Pons (tissue), 1 donor: ENCODE measurements at places on chromosomes 2 and 18.

- peak; percentile 15 for DNase-seq
Measured at GRCh38 chr2:71742953-71743601, 289.7 kb downstream of the DYSF start.

DNA sequence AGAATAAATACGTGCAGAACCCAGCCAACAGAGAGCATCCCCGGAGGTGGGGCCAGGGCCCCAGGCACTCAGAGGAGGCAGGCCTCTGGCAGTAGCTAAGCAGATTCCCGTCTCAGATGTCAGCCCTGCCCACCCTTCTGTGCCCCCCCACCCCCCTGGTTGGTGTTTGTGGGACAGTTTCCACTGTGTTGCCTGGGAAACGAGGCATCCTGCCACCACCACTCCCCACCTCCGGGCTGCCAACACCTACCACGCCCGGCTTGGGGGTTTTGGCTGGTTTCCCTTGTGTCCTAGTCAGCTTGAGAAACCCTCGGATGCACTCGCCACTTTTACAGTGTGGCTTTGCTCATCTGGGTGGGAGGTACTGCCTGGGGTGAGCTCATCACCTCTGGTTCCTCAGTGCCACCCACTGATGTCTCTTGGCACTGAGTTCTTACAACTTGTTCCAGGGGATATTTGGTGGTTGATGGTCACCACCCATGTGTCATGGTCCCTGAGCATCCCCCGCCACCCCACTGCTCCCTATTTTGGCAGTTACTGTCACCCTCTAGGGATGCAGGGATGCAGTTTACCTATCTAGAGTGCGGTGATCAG is 72.4 kb upstream of the YWHAQ start:
- DNase-seq: no peak

DNA sequence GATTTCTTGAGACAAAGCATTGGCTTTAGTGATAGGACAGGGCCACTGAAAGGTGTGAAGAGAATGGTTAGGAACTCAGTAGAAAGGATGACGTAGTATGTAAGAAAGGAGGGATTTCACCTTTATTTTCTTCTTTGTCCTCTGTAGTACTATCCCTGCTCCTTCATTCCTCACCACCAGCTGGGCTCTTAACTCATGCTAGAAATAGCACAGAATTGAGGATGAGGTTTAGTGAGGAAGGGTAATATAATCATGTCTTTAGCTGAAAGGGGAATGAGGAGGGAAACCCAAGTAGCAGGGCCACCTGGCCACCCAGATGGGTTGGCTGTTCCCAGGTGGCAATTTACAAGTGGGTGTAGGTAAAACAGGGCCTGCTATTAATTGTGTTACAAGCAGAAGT is 15.2 kb downstream of the ACVR2A start:
- no peak for DNase-seq

GRCh38 chr18:66325251-66325650 is 278.6 kb downstream of the CDH19 start:
- DNase-seq: no peak

DNA sequence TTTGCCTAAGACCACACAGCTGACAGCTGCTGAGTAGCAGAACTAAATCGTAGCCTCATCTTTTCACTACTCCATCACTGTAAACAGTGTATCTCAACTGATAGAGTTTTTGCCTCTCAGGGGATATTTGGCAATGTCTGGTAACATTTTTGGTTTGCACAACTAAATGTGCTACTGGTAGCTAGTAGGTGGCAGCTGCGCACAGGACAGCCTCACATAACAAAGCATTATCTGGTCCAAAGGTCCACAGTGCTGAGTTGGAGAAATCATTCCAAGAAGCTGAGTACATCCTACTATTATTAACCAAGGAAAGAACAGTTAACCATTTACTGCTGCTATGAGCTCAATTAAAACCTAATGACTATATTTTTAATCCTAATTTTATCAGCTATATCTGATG is 6.1 kb upstream of the CCDC102B start:
- no peak for DNase-seq

GRCh38 chr2:121754851-121755236 is 607 bp upstream of the TSN start:
- peak; percentile 16 for DNase-seq

GRCh38 chr18:52979892-52980291 is 639.9 kb downstream of the DCC start:
- no peak for DNase-seq

GRCh38 chr2:31249009-31249690 is 15.2 kb downstream of the EHD3 start:
- DNase-seq: no peak

- DNase-seq: no peak
Measured at GRCh38 chr2:174339561-174340399, 5.0 kb downstream of the SP9 start.

DNA sequence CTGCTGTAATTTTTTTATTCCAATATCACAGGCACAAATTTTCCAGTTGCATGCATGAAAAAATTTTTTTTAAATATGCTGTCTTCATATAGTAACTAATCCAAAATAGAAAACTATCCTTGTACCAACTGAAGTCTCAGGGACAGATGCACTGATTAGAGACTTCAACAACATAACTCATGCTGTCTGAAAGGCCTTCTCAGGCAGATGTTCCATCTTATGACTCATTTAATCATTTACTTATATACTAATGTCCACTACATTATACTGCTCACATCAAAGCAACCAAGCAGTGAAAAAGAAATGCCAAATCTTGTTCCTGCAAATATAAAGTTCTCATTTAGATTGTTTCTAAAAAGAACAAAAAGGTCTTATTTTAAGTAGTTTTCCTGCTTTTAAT is 53.1 kb downstream of the OLA1 start:
- DNase-seq: no peak

- no peak for DNase-seq
Measured at GRCh38 chr18:54737986-54738385, 90.3 kb upstream of the RAB27B start.

DNA sequence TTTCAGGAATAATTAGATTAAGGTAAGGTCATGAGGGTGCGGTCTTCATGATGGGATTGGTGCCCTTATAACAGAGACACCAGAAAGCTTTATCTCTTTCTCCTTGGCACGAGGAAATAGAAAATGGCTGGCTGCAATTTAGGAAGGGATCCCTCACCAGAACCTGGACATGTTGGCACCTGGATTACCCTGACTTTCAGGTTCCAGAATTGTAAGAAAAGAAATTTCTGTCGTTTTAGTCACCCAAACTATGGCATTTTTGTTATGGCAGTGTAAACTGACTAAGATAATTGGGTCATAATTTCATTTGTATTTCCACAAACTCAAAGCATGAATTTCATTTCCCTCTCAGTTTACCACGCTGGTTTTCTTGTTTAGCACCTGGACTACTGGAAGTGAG is 473.6 kb downstream of the PTH2R start:
- DNase-seq: no peak

GRCh38 chr2:211203986-211204385 is 647.6 kb downstream of the CPS1 start:
- no peak for DNase-seq

DNA sequence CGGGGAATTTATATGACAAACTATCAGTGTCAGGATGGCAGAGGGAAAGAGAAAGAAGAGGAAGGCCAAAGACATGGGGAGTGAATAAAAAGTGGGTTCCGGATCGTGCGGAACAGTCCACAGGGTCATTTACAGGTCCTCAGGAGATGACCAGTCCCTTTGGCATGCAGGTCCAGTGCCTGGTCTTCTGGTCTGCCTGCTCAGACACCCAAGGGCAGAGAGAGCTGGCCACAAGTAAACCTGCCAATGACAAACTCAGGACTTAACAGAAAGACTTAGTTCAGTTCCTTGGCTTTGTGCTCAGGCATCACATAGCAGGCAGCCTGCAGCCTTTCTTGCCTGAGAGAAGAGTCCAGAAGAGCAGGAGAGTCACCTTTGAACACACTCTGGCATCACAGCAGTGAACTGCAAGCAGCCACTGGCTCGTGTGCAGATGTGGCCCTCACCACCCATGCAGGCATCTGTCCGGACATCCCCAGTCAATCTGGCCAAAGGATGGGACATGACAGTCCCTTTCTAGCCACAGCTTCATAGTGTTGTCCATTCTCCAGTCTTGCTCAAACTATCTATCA is 14.0 kb downstream of the TMEM127 start:
- no peak for DNase-seq

DNA sequence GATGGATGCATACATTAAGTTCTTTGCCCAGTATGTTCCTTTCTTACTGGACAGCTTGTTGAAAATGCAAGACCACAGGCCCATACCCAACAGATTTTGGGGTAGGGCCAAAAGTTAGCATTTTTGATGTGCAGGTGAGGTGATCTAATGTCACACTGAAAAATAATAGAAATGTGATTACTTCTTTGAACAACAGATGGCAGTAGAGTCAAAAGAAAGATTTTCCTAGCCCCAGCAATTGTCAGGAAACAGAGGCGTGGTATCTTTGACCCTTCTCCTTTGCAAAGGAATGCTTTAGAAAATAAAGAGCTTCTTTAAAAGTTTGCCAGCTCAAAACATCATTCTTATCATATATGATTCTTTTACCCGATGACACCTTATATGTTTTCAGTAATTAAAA is 343.6 kb upstream of the SYT4 start:
- peak; percentile 43 for DNase-seq

GRCh38 chr18:24995056-24995455 is 356.9 kb downstream of the ZNF521 start:
- DNase-seq: no peak

- no peak for DNase-seq
Measured at GRCh38 chr2:173851141-173851641, 114.0 kb downstream of the SP3 start.

- no peak for DNase-seq
Measured at GRCh38 chr2:47288864-47289263, 114.1 kb upstream of the MSH2 start.

DNA sequence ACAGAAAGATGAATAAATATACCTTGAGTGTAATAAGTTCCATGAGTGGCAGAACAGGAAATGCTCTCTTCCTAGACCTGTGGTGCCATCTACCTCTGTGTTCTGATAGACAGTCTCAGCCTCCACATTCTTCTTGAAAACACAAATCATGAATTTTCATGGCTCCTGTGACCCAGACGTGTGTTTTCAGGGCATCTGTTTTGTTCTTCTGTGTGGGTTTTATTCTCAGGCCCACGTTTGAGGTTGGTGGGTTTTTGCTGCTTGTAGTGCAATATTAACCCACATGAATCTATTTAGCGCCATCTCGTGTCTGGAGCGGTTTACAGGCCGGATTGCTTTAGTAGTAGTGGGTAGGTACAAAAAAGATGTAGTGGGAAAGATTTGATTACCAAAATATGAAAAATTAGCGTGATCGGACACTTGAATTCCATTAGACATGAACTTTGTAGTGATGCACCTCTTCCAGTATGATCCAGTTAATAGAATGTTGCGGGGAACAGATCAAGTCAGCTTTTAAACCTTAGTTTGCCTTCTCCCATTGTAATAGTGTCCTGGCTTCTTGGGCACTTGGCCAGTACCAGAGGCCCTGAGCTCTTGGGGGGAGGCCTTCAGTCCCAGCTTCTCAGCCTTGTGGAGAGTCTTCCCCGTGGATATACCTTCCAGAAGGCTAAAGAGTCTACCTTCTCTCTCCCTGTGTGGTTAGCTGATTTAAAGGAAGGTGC is 256.5 kb downstream of the TPGS2 start:
- peak; percentile 53 for DNase-seq

GRCh38 chr2:239047420-239047819 is 199.5 kb downstream of the TWIST2 start:
- no peak for DNase-seq

DNA sequence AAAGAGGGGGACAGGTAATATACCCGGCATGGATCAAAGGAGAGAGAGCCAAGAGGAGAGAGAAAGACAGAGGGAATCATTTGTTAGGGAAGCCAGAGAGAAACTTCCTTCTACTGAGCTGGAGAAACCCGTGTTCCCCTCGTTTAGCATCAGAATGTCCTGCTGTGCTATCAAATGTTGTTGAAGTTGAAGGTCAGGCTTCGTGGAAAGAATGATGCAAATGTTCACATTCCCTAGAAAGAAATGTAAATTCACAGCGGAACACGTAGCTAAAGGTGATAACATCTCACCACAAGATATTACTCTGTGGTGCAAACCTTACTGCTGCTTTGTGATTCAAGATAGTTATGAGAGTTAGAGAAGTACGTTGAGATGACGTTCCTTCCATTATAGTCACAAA is 258.1 kb downstream of the LNPK start:
- no peak for DNase-seq

DNA sequence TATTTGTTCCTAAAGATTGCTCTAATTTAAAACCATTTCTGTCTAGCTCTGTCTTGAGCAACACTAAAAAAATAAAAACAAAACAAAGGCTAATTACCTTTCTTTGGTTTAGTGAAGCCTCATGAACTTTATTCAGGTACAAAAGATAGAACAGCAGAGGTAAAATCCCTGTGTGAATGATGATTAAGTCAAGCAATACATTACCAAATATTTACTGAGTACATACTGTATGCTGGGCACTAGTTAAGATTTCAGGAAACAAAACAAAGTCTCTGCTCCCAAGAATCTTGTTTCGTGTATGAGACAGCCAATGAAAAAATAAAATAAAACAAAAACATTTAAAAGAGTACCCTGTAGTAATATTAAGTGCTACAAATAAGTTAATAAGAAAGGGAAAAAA is 257.5 kb downstream of the RND3 start:
- DNase-seq: no peak

DNA sequence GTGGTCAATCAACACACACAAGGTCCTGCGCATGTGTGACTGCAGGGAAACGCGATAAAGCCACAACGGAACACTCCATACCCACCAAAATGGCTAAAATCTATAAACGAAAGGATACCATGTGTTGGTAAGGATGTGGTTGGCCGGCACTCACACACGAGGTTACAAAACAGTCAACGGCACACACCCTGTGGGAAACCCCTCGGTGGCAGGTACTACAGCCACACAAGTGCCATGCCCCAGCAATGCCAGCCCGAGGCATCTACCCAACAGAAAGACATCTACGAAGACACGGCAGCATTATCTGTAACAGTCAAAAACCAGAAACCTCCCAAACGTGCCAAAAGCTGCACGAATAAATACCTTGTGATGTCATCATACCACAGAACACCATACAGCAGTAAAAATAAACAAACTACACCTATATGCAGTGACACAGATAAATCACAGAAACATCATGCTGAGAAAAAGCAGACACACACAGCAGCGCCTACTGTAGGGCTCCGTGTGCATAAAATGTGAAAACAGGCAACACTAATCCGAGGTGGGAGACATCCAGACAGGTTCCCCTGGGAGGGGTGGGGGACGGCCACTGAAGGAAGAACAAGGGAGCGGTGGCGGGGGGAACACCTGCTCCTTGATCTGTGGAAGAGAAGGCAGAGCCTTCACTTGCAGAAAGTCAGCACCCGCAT is 36.7 kb downstream of the HDAC4 start:
- no peak for DNase-seq

- no peak for DNase-seq
Measured at GRCh38 chr2:10954416-10954815, 42.7 kb downstream of the KCNF1 start.

DNA sequence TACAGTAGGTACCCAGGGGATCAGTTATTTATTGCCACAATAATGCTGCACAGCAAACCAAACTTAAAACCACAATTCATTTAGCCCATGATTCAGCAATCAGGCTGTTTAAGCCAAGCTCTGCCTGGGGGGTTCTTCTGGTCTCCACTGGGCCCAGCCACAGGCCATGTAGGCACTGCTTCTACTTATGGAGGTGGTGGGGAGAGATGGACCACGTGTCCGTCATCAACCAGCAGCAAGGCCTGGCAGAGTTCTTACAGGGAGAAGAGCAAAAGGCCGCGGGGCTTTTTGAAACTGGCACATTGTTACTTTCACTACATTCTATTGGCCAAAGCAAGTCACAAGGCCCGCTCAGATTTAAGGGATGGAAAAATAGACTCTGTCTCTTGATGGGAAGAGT is 76.3 kb upstream of the DAPL1 start:
- no peak for DNase-seq
